ENCODE measurements at places on chromosomes 7 and 10. TPM values are rescaled to one million over a fixed set of nuclear protein-coding genes. Genes with fewer than 3 reads are reported as not detected.

The GPC2 gene
- total RNA-seq = 0.90 TPM

The SNCG gene
- total RNA-seq = 12.3 TPM

The NACAD gene
- 12.0 TPM for total RNA-seq

The RAMP3 gene
- 36.8 TPM for total RNA-seq

The NAT16 gene
- not detected for total RNA-seq

The CLDN4 gene
- total RNA-seq = not detected

The TMEM176B gene
- 42.7 TPM for total RNA-seq

The ACHE gene
- 0.33 TPM for total RNA-seq

The GARIN1A gene
- 4.0 TPM for total RNA-seq

The TMEM176A gene
- 12.1 TPM for total RNA-seq

The KCNMA1 gene
- total RNA-seq = 2.4 TPM

The ATOH7 gene
- not detected for total RNA-seq

The SPDYE9 gene
- total RNA-seq = not detected

The CALML3 gene
- total RNA-seq = not detected

The FAM221A gene
- total RNA-seq = 4.3 TPM

The RBP4 gene
- total RNA-seq = 0.37 TPM

The SFTPA1 gene
- total RNA-seq = 0.55 TPM

The GIMAP8 gene
- total RNA-seq = 16.6 TPM

GRCh38 chr10:63355682-63356081 is 110.1 kb downstream of the JMJD1C start:
- DNase-seq = no peak

- DNase-seq = no peak
Observed at GRCh38 chr10:97278491-97278989, 13.9 kb downstream of the ARHGAP19 start.

- DNase-seq = no peak
Observed at GRCh38 chr10:132066812-132067211, 1.1 kb downstream of the JAKMIP3 start.

DNA sequence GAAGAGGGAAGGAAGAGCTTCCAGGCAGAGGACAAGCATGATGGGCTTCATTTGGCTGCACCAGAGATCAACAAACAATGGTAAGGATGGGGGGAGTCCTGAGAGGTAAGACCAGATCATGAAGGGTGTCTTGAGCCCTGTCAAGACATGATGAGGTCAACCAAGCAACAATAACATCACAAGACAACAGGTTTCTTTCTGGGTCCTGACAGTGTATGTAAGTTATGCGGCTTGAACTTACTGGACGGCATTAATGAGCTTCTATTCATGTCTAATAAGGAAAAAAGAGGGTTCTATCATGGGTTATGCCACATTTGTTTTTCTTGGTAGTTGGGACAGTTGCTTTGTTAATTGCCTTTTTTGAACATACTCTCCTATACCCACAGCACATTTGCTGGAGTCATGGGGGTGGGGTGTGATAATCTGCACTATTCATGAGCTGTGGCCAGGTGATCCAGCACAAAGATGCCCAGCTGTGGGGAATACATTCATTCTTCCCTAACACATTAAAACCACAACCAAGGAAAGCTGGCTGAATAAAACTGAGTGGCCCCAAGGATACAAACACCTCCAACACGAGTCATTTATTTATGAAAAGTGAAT is 168.8 kb upstream of the KLF14 start:
- DNase-seq = no peak

GRCh38 chr10:130954326-130954905 is 357.1 kb downstream of the TCERG1L start:
- DNase-seq = no peak

GRCh38 chr7:92028686-92029085 is 88.0 kb downstream of the AKAP9 start:
- DNase-seq = no peak

GRCh38 chr10:1643908-1644179 is 93.5 kb downstream of the ADARB2 start:
- DNase-seq = no peak

DNA sequence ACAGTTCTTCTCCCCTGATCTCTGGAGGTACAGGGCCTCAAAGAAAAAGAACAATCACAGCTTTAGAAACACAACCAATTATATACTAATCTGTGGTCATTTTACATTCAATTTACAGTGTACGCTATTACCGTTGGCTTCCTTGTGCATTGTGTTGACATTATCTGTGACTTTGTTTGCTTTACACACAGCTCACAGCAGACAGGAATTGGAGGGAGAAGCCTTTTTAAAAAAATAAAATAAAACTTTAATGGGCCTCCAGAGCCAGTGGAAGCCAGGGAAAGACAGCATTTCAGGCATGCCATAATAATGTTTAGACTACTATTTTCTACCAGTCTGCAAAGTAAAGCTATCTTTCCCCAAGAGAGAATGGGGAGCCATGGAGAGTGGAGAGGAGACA is 179.0 kb upstream of the ADO start:
- DNase-seq = no peak

DNA sequence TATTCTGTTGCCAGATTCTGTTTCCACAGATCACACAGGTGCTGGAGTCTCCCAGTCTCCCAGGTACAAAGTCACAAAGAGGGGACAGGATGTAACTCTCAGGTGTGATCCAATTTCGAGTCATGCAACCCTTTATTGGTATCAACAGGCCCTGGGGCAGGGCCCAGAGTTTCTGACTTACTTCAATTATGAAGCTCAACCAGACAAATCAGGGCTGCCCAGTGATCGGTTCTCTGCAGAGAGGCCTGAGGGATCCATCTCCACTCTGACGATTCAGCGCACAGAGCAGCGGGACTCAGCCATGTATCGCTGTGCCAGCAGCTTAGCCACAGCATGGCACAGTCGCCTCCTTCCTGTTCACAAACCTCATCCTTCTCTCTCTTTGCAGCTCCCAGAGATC is 237.5 kb upstream of the PRSS1 start:
- DNase-seq = no peak

DNA sequence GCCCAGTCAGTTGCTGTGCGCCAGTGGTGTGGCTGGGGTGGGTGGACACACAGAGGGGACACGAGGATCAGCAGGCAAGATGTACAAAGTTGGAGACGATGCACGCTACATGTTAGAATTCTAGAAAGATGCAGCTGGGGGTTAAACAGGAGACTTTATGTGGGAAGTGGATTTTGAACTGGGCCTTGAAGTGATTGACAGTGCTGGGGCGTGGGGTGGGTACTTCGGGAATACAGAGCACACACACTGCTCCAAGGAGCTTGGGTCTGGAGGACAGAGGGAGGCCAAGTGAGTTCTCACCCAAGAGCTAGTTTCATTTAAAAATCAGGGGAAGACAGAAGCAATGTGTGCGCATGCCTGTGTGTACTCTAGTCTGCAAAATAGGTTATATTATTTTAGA is 87.1 kb downstream of the CREM start:
- no peak for DNase-seq

- DNase-seq = no peak
Observed at GRCh38 chr10:98074315-98074911, 44.0 kb upstream of the CRTAC1 start.

DNA sequence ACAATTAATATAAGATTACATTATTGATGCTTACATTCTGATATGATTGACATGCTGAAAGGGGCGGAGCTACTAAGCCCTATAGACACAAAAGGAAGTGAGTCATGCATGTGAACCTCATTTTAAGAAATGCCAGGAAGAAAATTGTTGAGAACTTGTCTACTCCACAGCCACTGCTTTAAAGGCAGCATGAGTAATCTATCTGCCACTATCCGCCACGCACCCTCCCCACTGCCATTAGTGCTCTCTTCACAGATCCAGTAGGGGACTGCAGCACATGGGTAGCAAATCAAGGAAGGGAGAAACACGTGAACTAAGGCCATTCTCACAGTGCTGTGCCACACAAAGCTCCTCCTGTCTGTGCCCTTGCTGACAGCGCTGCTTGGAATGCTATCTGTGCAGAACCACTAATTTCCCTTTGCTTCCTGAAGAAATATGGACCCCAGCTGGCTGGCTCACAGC is 524.8 kb downstream of the GRM8 start:
- no peak for DNase-seq

- no peak for DNase-seq
Observed at GRCh38 chr10:53786236-53786900, 1013.8 kb upstream of the MBL2 start.

GRCh38 chr7:50306494-50307367 is 2.2 kb downstream of the IKZF1 start:
- no peak for DNase-seq

- DNase-seq = no peak
Observed at GRCh38 chr10:46018453-46019176, 11.8 kb downstream of the NCOA4 start.

GRCh38 chr7:44561962-44562621 is 11.6 kb downstream of the DDX56 start:
- no peak for DNase-seq

DNA sequence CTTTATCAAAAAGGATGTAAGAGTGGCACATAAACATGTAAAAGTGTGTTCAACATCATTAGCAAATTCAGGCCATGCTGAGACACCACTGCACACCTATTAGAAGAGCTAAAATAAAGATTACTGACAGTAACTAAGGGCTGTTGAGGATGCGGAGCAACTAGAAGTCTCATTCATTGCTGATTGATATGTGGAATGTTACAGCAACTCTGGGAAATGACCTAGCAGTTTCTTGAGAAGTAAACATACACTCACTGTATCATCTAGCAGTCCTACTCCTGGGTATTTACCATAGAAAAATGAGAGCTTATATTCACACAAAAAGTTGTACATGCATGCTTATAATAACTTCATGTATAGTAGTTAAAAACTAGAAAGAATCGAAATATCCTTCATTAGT is 77.3 kb downstream of the CCSER2 start:
- DNase-seq = no peak

GRCh38 chr10:7260912-7261311 is 149.9 kb downstream of the SFMBT2 start:
- DNase-seq = no peak

DNA sequence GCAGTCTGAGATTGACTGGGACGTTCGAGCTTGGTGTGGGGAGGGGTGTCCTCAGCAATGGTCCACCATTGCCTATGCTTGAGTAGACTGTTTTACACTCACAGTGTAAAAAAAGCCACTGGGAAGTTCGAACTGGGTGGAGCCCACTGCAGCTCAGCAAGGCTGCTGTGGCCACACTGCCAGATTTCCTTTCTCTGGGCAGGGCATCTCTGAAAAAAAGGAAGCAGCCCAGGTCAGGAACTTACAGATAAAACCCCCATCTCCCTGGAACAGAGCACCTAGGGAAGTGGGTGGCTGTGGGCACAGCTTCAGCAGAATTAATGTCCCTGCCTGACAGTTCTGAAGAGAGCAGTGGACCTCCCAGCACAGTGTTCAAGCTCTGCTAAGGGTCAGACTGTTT is 80.3 kb downstream of the BICC1 start:
- no peak for DNase-seq

DNA sequence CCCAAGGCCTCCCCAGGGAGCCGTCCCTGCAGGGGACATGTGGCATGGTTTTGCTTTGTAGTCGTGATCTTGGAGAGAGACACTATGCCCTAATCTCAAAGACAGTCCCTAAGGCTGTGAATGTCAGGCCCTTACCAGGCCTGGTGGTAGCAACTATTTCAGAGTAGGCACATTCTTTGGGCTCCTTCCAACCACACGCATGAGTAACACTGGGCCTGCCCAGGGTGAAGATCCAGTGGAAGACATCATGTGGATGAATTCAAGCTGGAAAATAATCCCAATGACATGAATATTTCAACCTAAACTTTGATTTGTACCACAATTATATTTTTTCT is 39.5 kb upstream of the INSIG1 start:
- DNase-seq = no peak

DNA sequence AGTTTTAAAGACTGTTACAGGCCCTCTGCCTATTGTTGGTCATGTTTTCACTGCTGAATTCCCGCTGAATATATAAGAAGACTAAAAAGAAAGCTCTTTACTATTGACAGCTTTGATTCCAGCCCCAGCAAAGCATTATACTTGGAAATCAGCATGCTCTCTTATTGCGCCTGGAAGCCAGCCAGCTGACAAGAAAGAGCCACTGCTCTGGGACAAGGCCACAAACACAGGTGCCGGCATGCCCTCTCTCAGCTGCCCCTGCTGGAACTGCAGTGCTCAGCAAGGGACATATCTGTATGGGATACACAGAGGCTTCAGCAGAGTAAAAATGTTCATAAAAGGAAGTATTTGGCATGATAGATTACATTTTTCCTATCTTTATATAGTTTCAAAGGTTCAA is 523.9 kb downstream of the ADRA2A start:
- DNase-seq = peak; percentile 10

- no peak for DNase-seq
Observed at GRCh38 chr10:51876503-51876902, 177.1 kb upstream of the CSTF2T start.

- DNase-seq = no peak
Observed at GRCh38 chr10:73485320-73485719, 10.5 kb downstream of the PPP3CB start.

DNA sequence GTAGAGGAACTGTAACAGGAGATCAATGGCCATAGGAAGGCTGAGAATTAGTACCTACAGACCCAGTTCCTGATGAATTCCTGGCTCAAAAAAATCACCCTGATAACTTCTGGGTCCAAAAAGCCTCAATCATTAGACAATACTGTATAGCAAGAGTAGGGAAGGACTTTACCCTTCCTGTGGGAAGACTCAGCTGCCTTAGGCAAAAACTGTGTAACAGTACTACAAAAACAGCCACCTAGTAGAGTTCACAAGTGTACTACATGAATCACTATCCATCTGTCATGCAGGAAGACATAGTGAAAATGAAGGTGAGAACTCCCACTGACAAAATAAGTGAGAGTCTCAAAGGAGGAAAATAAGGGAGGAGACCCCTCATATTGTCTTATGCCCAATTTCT is 47.6 kb downstream of the MAP3K8 start:
- DNase-seq = no peak

DNA sequence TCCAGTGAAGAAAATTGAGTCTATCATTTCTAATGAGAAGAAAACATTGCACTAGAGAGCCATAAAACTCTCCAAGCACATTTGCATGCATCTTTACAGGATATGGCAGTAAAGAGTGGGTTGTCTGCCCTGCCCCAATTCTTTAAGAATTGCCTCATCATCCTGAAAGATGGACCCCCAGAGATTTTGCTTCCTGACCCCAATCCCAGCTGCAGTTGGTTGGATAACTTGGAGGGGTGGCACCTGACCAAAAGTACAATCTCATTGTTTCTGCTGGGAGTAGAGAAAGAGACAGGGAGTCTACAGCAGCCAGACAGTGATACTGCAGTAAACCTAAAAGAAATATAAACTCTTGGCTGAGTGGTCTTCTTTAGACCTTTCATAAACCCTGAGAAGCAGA is 49.1 kb upstream of the ADCY1 start:
- DNase-seq = peak; percentile 42

GRCh38 chr7:20240080-20240926 is 23.1 kb upstream of the MACC1 start:
- no peak for DNase-seq

GRCh38 chr10:108375691-108376090 is 1211.2 kb upstream of the SORCS1 start:
- DNase-seq = no peak

GRCh38 chr10:89750441-89750840 is 49.1 kb downstream of the KIF20B start:
- DNase-seq = no peak

GRCh38 chr10:77355844-77356243 is 281.8 kb downstream of the KCNMA1 start:
- no peak for DNase-seq

- DNase-seq = no peak
Observed at GRCh38 chr7:72326365-72326764, 85.8 kb downstream of the CALN1 start.
